RKO (cell line): ENCODE measurements at places on chromosomes 3 and 15.
A peak's percentile ranks its signal among the peaks of the same experiment; 100 is the strongest.

- DNase-seq: no peak
Observed at GRCh38 chr3:128103136-128103676, 20.4 kb downstream of the RUVBL1 start.

GRCh38 chr15:60569596-60569995 is 90.7 kb upstream of the ICE2 start:
- no peak for DNase-seq

- no peak for DNase-seq
Observed at GRCh38 chr15:25783607-25784540, 79.3 kb downstream of the ATP10A start.

- peak; percentile 47 for DNase-seq
Observed at GRCh38 chr3:152961323-152961722, 126.4 kb downstream of the P2RY1 start.

GRCh38 chr15:81410318-81410753 is 36.3 kb upstream of the TMC3 start:
- peak; percentile 67 for DNase-seq

DNA sequence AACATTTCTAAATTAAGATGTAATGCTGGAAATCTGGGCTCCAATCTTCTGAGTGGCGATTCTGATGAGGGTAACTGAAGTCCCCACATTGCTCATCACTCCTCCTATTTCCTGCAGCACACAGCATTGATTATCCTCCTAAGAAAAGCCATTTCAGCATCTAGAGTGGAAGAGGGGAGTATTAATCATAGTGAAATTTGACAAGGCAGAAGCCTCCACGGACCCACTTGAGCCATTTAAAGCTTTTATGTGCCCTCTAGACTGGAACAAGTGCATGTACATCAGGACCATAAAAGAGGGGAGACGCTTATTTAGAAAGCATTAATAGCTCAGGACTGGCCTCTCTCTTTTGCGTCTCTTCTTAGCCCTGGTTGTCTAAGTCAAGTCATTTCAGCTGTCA is 25.8 kb downstream of the AQP9 start:
- no peak for DNase-seq

GRCh38 chr3:51605938-51606337 is 65.1 kb upstream of the TEX264 start:
- no peak for DNase-seq
